ENCODE measurements at places on chromosomes 6 and 20.

- no peak for DNase-seq
Observed at GRCh38 chr6:4405621-4406212, 270.3 kb upstream of the ECI2 start.

- no peak for DNase-seq
Observed at GRCh38 chr6:21208081-21208795, 385.3 kb upstream of the SOX4 start.

DNA sequence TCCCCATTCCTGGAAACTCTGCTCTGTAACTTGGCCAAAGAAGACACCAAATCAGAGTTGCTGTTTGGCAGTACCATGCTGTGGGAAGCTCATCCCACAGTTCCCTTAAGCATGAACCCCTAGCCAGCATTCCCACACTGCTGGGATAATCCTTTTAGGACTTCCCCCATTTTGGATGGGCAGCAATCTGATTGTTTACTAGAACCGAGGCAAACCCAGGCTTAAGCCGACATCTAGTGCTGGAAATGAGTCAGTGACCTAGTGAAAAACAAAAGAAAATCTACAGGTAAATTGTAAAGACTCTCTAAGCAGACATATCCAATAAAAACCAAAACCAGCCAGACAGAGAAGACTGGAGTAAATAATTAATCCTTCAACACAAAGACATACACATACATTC lies 5.2 kb downstream of the DNAH8 start:
- no peak for DNase-seq

GRCh38 chr6:140736231-140736630 lies 1361.8 kb upstream of the CITED2 start:
- no peak for DNase-seq

DNA sequence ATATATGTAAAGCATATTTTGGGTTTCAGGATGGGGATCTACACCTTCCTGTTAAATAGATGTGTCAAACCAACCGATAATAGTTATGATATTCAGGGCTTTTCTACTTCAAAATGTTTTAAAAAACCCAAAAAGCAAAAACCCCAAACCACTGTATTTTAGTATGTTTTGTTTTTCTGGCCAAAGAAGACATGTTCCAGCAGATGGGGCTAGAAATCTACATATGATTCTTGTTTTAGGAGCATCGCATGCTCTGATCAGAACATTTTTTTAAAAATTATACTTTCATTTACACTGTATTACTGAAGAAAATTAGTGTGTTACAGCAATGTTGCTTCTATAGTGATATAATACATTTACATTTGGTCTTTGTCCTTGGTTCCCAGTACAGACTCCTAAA lies 11.0 kb downstream of the RMND1 start:
- DNase-seq: no peak

DNA sequence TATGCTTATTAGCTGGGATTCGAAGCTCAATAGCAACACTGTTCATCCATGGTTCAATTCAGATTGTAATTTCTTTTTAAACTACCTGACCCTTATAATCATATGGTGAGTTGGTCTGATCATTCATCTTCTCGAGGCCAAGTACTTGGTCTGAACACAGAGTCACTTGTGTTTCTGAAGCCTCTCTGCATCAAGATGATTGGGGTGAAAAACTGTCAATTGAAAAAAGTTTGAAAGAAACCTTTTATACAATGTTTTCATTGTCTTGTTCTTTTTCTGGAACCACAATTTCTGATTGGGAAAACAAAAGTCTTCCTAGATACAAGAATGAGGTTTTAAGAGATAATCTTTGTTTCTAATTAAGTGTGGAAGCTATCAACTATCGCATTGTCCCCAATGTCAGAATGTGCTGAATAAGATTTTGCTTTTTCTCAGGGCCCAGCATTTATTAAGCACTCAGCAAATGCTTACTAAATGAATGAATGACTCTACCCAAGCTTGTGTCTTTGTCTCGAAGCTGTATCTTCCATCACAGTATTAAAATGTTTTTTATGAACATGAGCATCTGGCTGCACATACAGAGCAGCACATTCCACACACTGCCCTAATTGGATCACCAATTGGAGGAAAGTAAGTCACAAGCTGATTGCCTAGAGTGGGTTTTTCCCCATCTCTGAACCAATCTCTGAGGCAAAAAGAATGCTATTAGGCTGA lies 45.0 kb upstream of the MOXD1 start:
- no peak for DNase-seq
